ENCODE measurements at places on chromosomes 13 and 19.

GRCh38 chr13:97855570-97856303 lies 97.7 kb upstream of the IPO5 start:
- no peak for DNase-seq

DNA sequence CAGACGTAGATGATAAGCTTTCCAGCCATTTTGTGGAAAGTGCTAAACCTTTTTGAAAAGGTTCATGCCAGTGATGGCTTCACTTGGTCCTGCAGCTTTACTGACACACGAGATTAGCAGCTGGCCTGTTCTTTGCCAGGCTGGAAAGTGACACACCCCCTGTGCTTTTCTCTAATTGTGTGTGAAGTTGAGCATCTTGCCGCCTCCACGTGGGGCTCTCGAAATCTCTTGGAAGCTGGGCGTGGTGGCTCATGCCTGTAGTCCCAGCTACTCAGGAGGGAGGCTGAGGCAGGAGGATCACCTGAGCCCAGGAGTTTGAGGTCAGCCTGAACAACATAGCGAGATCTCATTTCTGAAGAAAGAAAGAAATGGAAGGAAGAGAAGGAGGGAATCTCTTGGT lies 25.3 kb upstream of the EHD2 start:
- no peak for DNase-seq

- DNase-seq: no peak
Observed at GRCh38 chr13:106377931-106378662, 157.4 kb downstream of the EFNB2 start.

DNA sequence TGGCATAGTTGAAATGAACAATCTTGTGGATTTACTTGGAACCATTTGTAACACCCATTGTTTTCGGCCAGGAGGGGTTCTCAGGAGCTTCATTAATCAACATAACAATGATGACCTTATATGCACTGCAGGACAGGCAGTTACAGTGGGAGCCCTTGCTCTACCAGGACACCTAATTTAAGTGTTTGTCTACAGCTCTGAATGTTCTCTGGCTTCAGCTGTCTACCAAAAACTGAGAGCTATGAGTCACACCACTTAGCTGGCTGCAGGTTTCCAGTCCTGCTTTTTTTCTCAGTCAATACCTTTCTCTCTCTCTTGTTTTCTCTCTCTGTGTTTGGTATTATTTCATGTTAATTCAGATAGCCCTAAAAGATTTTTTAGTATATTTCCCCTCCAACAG lies 105.4 kb upstream of the MBNL2 start:
- DNase-seq: no peak

DNA sequence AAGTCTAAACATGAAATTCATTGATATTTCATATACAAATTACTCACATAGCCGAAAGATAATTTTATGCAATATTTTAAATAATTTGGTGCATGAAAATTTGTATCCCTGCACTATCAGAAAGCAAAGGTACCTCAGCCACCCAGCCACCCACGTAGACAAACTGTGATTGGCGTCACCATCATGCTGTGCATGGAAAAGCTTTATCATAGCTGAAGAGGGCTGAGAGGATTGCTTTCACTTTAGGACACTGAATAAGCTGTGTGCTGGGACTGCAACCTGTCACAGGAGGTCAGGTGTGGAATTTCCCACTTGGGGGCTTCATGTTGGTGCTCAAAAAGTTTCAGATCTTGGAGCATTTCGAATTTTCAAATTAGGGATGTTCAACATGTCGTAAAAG lies 96.3 kb downstream of the MYCBP2 start:
- no peak for DNase-seq

DNA sequence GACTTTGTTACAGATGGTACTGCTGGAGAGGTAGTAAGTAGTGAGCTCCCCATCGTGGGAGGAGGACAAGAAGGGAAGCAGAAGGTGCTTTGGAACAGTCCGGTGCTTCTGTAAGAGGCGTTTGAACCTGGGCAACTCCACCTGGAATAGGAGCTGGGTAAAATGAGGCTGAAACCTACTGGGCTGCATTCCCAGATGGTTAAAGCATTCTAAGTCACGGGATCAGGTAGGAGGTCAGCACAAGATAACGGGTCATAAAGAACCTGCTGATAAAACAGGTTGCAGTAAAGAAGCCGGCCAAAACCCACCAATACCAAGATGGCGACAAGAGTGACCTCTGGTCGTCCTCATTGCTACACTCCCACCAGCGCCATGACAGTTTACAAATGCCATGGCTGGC lies 5.1 kb downstream of the ANKLE1 start:
- DNase-seq: no peak

DNA sequence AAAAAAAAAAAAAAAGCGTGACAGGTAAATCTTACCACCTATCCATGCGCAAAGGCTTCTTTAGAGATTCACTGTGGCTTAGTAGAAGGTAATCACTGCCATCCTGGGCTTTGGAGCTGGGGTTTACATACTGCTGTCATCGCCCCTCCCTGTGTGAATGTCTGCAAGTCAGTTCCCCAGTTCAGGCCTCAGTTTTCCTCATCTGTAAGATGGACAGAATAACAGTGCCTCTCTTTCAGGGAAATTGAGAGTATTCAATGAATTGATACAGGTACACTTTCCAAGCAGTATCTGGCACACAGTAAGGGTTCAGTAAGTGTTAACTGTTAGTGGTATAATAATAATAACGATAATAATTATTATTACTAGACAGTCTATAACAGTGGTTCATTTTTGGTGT lies 2.2 kb downstream of the RELB start:
- DNase-seq: no peak

GRCh38 chr19:5189318-5189607 lies 151.3 kb downstream of the PTPRS start:
- no peak for DNase-seq

- no peak for DNase-seq
Observed at GRCh38 chr19:30564551-30565011, 192.4 kb downstream of the ZNF536 start.

DNA sequence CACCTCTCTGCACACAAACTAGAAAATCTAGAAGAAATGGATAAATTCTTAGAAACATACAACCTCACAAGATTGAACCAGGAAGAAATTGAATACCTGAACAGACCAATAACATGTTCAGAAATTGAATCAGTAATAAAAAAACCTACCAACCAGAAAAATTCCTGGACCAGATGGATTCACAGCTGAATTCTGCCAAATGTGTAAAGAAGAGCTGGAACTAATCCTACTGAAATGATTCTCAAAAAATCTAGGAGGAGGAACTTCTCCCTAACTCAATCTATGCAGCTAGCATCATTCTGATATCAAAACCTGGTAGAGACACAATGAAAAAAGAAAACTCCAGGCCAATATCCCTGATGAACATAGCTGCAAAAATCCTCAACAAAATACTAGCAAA lies 166.7 kb downstream of the RGCC start:
- DNase-seq: no peak

Data from activated naive CD8-positive, alpha-beta T cell treated with anti-CD3 and anti-CD28 coated beads, Interleukin-2, amount 10 ng/mL, durations not matched to agents 7 days and 5 days (primary cell).